ENCODE measurements at places on chromosomes 5 and 9.

GRCh38 chr9:136728548-136729123 lies 14.1 kb downstream of the LCN10 start:
- DNase-seq, result no peak

- DNase-seq, result no peak
These were observed 147.7 kb downstream of the BARX1 start for GRCh38 chr9:93807166-93808074.

DNA sequence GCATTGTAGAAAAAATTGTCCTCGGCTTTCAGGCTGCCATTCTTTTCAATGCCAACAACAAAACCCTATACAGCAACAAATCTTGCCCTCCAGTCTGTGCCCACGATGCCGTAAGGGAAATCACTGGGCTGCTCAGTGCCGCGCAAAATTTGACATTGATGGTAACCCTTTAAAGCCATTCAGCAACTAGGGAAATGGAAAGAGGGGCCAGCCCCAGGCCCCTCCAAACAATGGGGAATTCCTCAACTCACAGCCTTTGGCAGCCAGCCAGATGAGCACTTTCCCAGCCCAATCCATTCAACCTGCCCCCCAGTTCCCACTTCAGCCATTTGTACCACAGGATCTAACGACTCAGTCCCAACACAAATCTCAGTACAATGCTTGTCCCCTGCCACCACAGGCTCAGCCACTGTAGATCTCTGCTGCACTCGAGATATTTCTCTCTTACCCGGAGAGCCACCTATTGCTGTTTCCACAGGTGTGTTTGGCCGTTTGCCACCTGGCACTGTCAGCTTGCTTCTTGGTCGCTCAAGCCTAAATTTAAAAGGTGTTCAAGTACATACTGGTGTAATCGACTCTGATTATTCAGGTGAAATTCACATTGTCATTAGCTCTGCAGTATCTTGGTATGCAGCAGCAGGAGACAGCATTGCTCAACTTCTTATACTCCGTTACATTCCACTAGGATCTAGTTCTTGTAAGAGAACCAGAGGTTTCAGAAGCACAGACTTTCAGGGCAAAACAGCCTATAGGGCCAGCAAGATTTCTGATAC lies 103.3 kb downstream of the SYK start:
- DNase-seq, result no peak

DNA sequence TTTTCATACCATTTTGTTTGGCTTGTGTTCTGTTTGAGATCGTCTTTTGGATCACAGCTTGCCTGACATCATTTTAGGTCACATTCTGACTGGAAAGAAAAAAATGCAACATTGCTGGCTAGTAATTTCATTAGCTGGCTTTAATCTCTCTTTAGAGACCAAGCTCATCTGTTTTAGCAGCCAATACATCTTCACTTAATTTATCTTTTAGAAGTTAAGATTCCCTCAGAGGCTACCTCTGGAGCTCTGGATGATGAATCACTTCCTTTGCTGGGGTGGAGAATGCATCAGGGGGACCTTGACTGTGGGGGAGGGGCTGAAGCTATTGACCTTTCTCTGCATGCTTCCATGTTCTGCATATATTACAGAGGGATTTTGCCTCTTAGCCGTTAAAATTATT lies 181.5 kb upstream of the OTULINL start:
- DNase-seq, result no peak

- no peak for DNase-seq
These were observed 203.1 kb upstream of the PPP1R2B start for GRCh38 chr5:156647034-156647451.

DNA sequence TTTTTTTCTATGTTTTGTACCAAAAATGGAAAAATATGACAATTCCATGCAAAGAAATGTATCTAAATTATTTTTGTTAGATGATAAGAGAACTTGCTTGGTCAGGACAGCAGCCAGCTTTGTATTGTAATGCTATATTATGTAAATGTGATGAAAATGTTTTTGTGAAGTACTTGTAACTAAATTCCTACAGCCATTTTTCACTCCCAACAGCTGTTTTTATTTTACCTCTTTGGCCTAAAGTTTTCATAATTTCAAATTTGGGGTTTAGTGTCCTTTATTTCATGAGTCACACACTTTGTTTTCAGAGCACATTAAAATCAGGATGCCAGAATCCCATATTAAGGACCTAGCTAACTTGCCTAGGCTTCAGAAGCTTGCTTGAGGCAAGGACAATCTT lies 64.1 kb downstream of the WDR41 start:
- DNase-seq, result no peak
